ENCODE measurements at places on chromosomes 5 and 9.

GRCh38 chr5:31193116-31193515 lies 370 bp upstream of the CDH6 start:
- no peak for DNase-seq

DNA sequence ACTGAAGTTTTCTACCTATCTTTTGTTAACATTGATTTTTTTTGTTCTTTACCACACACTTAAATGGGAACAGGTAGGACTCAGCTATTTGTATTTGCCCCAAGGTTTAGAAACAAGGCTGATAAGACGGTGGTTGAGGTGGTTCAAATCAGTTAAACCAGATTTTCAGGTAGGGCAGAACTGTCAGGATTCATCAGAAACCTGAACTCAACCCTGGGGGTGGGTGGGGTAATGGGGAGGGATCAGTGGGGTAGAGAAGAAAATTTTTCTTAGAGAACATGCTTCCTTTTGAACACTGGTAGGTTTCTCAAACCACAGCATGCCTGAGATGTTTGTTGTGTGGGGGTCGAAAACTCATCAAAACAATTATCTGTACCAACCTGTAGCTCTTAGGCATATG lies 113.0 kb downstream of the BASP1 start:
- DNase-seq = no peak

- no peak for DNase-seq
These were observed 125.9 kb upstream of the MYO10 start for GRCh38 chr5:17061973-17062470.

- no peak for DNase-seq
These were observed 112.8 kb upstream of the ICE1 start for GRCh38 chr5:5309645-5310044.

DNA sequence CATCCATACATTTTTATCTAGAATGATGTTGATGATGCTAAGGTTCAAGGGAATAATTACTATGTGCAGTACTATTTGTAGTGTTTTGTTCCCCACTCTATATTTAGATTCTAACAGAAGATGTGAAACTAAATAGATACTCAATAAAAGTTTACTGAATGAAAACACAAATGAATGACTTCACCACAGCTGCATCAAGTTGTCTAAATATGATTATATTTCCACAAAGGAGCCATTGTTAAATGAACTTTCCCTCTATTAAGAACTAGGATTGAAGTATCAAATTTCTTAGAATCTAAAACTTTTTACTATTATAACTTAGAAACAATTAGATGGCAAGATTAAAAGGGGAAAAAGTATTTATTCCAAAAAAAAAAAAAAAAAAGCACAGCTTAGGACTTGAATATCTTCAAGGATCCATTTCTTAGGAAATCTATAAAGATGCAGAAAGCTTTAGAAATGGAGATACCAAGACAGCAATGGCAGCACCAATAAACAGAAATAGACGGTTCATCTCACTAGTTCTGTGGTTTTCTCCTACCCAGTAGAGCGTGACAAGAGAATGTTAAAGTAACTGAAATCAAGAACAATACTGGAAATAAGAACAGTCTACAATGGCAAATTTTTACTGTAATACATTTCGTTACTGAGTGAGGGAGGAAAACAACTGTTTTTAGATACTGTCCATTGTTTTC lies 347.6 kb downstream of the EBF1 start:
- DNase-seq = no peak

DNA sequence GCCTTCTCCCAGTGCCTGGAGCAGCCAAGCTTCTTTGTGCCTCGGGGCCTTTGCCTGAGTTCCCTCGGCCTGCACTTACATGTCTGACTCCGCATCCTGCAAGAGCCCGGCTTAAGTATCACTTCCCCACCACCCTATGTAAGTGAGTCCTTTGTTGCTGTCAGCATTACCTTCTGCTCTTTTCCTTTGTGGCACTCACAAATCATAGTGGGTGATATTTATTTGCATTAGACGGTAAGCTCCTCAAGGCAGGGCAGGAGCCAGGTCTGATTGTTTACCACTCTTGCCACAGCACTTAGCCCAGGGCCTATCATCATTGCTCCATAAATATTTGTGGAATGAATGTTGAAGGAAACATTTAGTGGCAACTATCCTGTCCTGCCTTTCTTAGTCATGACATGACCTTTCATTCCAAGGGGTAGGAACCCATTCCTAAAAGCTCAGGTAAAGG lies 4.8 kb downstream of the GM2A start:
- DNase-seq = peak; percentile 57

DNA sequence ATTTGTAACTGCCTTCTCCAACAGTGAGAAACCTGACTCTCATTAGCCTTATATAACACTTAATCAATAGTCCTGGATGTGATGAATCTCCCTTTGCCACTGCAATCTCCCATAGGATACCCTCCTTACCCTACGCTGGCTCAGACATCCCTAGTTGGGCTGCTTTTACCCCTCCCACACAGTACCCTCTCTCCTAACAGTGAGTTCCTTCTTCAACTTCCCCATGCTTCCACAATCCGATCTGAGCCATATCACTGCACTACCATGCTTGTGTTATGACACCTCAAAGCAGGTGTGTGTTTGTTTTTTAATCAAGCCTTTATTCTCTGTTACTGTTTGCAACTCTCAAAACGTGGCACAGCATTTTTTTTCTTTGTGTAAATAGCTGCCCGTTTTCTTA lies 60.5 kb upstream of the C9orf72 start:
- DNase-seq = no peak

- DNase-seq = no peak
These were observed 18.6 kb downstream of the DIMT1 start for GRCh38 chr5:62385131-62385530.
